HepG2 (cell line): ENCODE measurements at places on chromosomes 4 and X. TPM values are rescaled to one million over a fixed set of nuclear protein-coding genes. Genes with fewer than 3 reads are reported as not detected.
A peak's percentile ranks its signal among the peaks of the same experiment; 100 is the strongest.

NSG1 gene
- polyA plus RNA-seq, result not detected in 2 replicates

DNA sequence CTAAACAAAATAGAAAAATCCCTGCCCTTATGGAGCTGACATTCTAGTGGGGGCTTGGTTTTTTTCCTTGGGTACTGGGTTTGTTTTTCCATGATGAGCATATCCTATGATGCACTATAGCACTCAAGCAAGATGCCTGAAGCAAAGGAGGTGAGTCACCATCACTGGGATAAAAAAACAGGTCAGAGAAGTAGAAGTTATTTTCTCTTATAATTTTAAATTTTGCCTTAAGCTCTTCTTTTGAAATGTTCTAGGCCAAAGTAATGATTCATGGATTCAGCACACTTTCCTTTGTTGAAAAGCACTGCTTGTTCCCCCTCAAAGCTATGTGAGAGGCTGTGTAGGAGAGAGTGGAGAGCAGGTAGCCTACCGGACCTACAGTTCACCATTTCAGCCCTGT is 15.2 kb upstream of the CXCL2 start:
- no peak for DNase-seq
- no peaks in the 10 kb centered on the region for H3K27me3 ChIP-seq
- H3K4me3 ChIP-seq, result no peak overlapping the region
- H3K27ac ChIP-seq, result no peak overlapping the region
- no peaks in the 10 kb centered on the region for H3K36me3 ChIP-seq
- peaks cover 13% of the 10 kb centered on the region; the same call in 1 of the 2 replicates for H3K4me1 ChIP-seq

DNA sequence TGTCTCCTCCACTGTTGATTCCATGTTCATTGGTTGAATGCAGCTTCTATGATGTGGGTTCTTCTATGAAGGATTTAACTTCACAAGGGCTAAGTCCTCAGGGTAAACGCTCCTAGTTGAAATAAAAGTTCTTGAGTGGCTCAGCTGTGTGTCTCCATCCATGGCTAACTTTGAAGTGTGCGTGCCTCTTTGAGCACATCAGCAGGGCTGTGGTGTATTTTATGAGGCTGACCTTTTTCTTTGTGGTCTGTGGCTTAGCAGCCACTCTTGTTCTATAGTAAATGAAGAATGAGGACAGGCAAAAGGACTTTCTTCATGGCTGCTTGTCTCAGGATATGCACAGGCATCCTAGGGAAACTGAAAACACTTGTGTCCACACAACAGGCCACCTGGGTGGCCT is 88.5 kb downstream of the KIT start:
- H3K27ac ChIP-seq, result no peak overlapping the region
- no peaks in the 10 kb centered on the region for H3K27me3 ChIP-seq
- DNase-seq, result no peak
- H3K4me3 ChIP-seq, result no peak overlapping the region
- H3K4me1 ChIP-seq, result no peaks in the 10 kb centered on the region

DNA sequence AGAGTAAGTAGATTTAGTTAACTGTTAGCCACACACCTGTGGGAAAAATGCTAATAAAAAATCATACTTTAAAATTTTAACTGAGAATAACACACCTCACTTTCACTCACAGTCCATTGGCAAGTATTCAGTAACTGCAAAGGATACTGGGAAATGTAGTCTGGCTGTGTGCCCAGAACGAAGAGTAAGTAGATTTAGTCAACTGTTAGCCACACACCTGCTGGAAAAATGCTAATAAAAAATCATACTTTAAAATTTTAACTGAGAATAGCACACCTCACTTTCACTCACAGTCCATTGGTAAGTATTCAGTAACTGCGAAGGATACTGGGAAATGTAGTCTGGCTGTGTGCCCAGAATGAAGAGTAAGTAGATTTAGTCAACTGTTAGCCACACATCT is 178.4 kb upstream of the NWD2 start:
- no peaks in the 10 kb centered on the region for H3K36me3 ChIP-seq
- H3K4me3 ChIP-seq, result no peak overlapping the region
- H3K27me3 ChIP-seq, result no peaks in the 10 kb centered on the region
- no peak for DNase-seq

DNA sequence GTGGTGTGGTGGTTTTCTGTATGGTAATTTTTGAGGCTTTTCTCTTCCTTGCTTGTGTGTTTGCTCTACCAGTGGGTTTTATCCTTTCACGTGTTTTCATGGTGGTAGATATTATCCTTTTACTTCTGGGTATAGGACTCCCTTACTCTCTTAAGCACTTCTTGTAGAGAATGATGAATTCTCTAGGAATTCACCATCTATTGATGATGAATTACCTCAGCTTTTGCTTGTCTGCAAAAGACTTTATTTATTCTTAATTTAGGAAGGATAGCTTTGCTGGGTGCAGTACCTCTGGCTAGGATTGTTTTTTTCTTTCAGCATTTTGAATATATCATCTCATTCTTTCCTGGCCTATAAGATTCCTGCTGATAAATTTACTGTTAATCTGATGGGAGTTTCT is 415.3 kb downstream of the PDGFC start:
- no peak overlapping the region for H3K27ac ChIP-seq
- H3K4me1 ChIP-seq, result no peaks in the 10 kb centered on the region
- no peaks in the 10 kb centered on the region for H3K36me3 ChIP-seq
- H3K27me3 ChIP-seq, result no peaks in the 10 kb centered on the region
- H3K4me3 ChIP-seq, result no peak overlapping the region
- DNase-seq, result no peak

DNA sequence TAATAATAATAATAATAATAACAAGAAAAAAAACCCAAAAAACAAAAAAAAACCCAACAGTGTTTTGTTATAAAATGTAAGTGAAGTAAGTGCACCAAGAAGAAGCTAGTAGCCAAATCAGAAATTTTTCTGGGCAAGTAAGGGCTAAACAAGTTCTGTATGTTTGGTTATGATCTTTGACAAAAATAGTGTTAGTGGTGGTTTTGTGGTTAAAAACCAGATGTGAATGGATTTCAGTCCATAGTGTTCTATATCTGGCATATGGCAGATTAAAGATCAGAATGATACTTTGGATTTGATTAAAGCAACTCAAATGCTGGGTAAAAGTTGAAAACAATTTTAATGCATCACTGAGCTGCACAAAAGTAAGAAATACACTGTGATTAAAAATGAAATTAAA is 116.5 kb upstream of the NDST4 start:
- no peak for DNase-seq
- no peak overlapping the region for H3K27ac ChIP-seq
- no peaks in the 10 kb centered on the region; the same call in 1 of the 2 replicates for H3K27me3 ChIP-seq
- H3K36me3 ChIP-seq, result no peaks in the 10 kb centered on the region
- H3K4me3 ChIP-seq, result no peak overlapping the region
- H3K4me1 ChIP-seq, result no peaks in the 10 kb centered on the region

THAP9 gene
- 4.8 and 6.0 TPM in 2 replicates for polyA plus RNA-seq

DNA sequence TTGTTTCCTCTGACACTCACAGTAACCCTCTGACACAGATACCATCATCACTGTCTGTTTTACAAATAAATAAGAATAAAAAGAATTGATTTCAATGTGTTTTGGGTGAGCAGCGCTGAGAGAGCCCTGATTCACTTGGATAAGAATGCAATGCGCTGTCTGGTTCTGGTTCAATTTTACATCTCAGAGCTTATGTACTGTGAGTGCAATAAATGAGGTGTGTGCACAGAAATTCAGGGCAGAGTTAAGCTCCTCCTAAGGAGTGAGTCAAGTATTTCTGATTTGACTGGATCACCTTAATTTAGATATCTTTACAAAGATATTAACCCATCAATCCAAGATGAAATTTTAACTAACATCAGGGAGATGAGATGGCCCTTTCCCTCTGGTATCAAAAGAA is 11.2 kb downstream of the FAM9C start:
- no peak for DNase-seq
- H3K4me3 ChIP-seq, result no peak overlapping the region
- H3K36me3 ChIP-seq, result no peaks in the 10 kb centered on the region
- no peaks in the 10 kb centered on the region for H3K27me3 ChIP-seq

CT45A5 gene
- polyA plus RNA-seq, result not detected in 2 replicates

GRCh38 chrX:37800717-37801116 is 20.9 kb downstream of the CYBB start:
- H3K27me3 ChIP-seq, result no peaks in the 10 kb centered on the region
- no peak overlapping the region for H3K4me3 ChIP-seq
- DNase-seq, result no peak
- no peaks in the 10 kb centered on the region for H3K4me1 ChIP-seq
- no peak overlapping the region for H3K27ac ChIP-seq
- no peaks in the 10 kb centered on the region for H3K36me3 ChIP-seq

SSX2B gene
- polyA plus RNA-seq, result not detected in 2 replicates

- H3K27me3 ChIP-seq, result no peaks in the 10 kb centered on the region
- H3K27ac ChIP-seq, result peak overlapping the region; percentile 38
- no peaks in the 10 kb centered on the region for H3K36me3 ChIP-seq
- H3K4me3 ChIP-seq, result no peak overlapping the region
- H3K4me1 ChIP-seq, result peaks cover 58% of the 10 kb centered on the region
Observed at GRCh38 chrX:20267931-20268701, 1.4 kb upstream of the RPS6KA3 start.

CCSER1 gene
- polyA plus RNA-seq, result not detected in 2 replicates

P2RY4 gene
- polyA plus RNA-seq, result 0.49 and 0.67 TPM in 2 replicates

DNA sequence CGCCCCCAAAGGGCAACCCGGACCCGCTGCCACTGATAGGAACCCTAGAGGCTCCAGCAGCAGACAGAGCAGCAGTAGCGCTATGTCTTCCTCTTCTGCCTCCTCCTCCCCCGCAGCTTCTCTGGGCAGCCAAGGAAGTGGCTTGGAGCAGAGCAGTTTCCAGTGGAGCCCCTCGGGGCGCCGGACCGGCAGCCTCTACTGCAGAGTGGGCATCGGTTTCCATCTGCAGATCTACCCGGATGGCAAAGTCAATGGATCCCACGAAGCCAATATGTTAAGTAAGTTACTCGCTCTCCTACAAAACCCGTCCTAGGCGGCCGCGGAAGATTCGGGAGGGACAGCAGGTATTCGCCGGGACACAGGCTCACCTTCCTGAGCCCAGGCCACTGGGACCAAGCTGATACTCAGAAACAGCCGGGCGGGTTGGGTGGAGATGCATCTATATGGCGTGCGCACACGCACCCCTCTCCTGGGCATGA is 477 bp downstream of the FGF5 start:
- no peak overlapping the region for H3K4me3 ChIP-seq
- H3K36me3 ChIP-seq, result no peaks in the 10 kb centered on the region
- no peak overlapping the region for H3K27ac ChIP-seq
- no peaks in the 10 kb centered on the region for H3K4me1 ChIP-seq
- DNase-seq, result no peak

DNA sequence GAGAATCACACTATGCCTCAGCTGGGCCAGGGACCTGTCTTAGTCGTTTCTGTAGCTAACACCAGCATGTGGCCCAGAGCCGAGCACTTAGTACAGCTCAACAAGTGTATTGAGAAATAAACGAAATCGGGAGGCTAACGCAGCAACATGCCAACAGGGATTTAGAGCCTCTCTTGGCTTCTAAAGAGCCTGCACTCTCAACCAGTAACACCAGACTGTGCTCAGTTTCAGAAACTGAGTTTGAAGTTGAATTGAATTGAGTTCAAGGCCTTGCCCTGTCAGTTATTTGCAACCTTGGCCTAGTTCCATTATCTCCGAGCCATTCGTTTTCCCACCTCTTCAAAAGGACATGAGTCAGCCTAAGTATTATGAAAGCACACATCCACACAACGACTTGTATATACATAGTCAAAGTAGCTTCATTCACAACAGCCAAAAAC is 71.3 kb upstream of the LDB2 start:
- no peak overlapping the region for H3K4me3 ChIP-seq
- no peaks in the 10 kb centered on the region for H3K36me3 ChIP-seq
- peaks cover 12% of the 10 kb centered on the region; the same call in 1 of the 3 replicates for H3K27me3 ChIP-seq
- 0 out of 2 replicates have a peak, but pooled peaks cover 6% of the 10 kb centered on the region for H3K4me1 ChIP-seq
- DNase-seq, result peak; percentile 50

- no peak overlapping the region for H3K27ac ChIP-seq
- H3K4me1 ChIP-seq, result no peaks in the 10 kb centered on the region
- H3K27me3 ChIP-seq, result peaks cover 5% of the 10 kb centered on the region; the same call in 1 of the 3 replicates
- H3K4me3 ChIP-seq, result no peak overlapping the region
Observed at GRCh38 chr4:151922306-151922705, 161.5 kb upstream of the GATB start.

- no peak overlapping the region for H3K4me3 ChIP-seq
- no peaks in the 10 kb centered on the region for H3K4me1 ChIP-seq
- H3K27ac ChIP-seq, result no peak overlapping the region
- no peaks in the 10 kb centered on the region for H3K27me3 ChIP-seq
- DNase-seq, result no peak
- H3K36me3 ChIP-seq, result no peaks in the 10 kb centered on the region
Observed at GRCh38 chr4:66750273-66750672, 795.0 kb downstream of the CENPC start.

- DNase-seq, result no peak
- H3K27me3 ChIP-seq, result no peaks in the 10 kb centered on the region
- H3K4me1 ChIP-seq, result peaks cover 36% of the 10 kb centered on the region
- peak within 1 kb of the TSS; percentile 93 for H3K27ac ChIP-seq
- H3K36me3 ChIP-seq, result no peaks in the 10 kb centered on the region
- H3K4me3 ChIP-seq, result peak within 1 kb of the TSS; percentile 99
Observed at GRCh38 chr4:77818602-77819403, at the start of gene CNOT6L. Gene CNOT6L (minus strand): TSS chr4:77819368. CDS start chr4:77819308, 60 bp downstream.

DNA sequence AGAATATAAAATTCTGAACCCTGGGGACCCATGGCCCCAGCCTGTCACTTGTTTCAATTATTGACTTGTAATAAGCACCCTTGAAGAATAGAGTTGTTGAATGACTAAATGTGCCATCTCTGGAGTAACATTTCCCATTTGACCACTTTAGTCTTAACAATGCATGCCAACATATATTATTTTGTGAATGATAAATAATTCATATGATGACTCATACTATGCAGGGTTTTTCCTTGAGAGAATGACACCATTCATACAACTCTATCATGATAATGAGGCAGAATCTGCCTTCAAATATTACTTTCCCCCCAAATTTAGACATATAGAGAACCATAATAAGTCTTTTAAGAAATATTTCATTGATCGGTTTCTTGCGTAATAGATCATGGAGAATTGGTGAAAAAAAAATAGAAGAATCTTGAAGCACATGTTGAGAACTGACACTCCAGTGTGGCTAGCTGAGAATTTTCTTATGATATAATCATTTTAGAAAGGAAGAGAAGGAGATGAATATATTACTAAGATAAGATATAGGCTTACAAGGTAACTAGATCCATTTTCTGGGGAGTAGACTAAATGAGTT is 404.5 kb downstream of the GRXCR1 start:
- no peak overlapping the region for H3K4me3 ChIP-seq
- no peak for DNase-seq
- H3K27ac ChIP-seq, result no peak overlapping the region
- H3K36me3 ChIP-seq, result no peaks in the 10 kb centered on the region
- no peaks in the 10 kb centered on the region for H3K27me3 ChIP-seq

DNA sequence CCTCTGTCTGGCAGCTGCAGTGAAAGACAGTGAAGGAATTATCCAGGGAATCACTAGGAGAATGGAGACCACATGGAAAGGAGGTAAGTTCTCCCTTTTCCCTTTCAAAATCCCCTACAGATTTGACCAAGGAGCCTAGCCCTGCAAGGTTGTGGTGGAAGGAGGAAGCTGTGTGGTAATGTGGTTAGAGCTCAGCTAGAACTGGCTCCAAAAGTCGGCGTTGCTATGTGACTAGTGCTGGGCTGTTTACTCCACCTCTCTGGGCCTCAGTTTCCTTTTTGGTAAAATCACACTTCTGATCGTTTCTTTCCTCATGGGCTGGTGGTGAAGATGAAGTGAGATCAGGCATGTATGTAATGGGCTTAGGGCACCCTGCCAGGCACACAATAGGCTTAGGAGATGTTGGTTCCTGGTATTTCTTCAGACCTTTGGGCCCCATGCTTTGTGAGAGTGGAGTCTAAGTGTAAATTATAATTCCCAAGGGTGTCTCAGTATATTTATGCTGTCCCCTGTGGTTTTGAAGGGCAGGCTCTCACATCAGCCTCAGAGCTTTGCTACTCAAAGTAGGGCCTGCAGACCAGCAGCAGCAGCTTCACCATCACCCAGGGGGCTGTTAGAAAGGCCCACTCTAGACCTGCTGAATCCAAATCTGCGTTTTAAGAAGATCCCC is 183.7 kb upstream of the BCOR start:
- H3K27ac ChIP-seq, result no peak overlapping the region
- no peaks in the 10 kb centered on the region for H3K36me3 ChIP-seq
- H3K27me3 ChIP-seq, result no peaks in the 10 kb centered on the region
